ENCODE measurements at places on chromosomes 4 and X. TPM values are rescaled to one million over a fixed set of nuclear protein-coding genes. Genes with fewer than 3 reads are reported as not detected.

Gene MAGEA8
- total RNA-seq: not detected

DNA sequence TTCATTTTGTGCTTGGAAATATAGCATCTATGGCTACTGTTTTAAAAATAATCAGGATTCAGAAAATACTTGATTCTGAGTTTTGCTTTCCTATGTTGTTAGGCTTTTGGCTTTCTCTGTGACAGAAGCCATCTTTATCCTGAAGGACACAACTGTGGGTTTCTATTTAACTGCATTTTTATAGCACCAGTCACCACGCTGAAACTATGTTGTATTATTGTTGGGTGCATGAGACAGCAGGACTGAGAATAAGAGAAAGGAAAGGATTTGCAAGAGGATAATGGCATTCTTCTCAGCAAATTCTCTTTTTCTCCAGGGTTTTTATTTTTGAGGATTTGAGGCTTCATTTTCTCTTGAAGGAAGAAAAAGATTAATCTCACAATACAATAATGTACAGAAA, 10.1 kb upstream of the NEUROG2 start:
- DNase-seq: no peak

Gene NXT2
- total RNA-seq: 9.5 TPM

DNA sequence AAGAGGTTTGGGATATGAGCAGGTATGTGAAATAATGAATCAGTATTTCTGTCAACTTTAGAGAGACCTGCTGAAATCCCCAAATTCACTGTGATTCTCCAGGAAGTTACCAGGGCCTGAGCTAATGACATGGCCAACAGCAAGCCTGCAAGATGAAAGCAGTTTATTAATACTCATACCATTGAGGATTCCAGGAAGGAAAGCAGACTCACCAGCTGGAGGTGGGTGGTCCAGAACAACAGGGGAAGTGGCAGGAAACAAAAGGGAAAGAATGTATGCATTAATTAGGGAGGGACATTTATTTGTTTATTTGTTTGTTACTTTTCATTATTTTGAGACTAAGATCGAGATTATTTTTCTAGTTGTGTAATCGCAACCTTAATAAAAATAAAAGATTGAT, 196.6 kb upstream of the AGA start:
- DNase-seq: no peak
